NCI-H1092 treated with DMSO at 0.1 percent for 48 hours (cell line): ENCODE measurements at places on chromosomes 13 and 19.

DNA sequence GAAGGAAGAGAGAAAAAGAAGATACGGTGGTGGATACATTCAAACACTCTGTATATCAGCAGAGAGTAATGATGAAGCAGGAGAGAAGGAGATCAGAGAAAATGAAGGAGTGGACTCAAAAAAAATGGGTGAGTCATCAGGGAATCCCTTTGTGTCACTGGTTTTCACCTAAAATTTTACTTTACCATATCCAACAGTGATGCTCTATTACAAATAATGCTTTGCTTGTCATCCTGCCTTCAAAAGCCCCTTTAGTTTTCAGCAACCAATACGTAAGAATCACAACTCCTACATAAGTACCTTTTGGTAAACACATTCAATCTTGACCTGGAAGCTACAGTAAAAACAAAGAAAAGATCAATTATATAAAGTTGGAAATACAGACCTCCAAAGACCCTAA is 88.8 kb downstream of the ENOX1 start:
- no peak for DNase-seq

- no peak for DNase-seq
Measured at GRCh38 chr19:1428738-1429391, 9.3 kb upstream of the RPS15 start.

- DNase-seq, result peak; percentile 10
Measured at GRCh38 chr13:42215578-42216421, 56.2 kb upstream of the AKAP11 start.

DNA sequence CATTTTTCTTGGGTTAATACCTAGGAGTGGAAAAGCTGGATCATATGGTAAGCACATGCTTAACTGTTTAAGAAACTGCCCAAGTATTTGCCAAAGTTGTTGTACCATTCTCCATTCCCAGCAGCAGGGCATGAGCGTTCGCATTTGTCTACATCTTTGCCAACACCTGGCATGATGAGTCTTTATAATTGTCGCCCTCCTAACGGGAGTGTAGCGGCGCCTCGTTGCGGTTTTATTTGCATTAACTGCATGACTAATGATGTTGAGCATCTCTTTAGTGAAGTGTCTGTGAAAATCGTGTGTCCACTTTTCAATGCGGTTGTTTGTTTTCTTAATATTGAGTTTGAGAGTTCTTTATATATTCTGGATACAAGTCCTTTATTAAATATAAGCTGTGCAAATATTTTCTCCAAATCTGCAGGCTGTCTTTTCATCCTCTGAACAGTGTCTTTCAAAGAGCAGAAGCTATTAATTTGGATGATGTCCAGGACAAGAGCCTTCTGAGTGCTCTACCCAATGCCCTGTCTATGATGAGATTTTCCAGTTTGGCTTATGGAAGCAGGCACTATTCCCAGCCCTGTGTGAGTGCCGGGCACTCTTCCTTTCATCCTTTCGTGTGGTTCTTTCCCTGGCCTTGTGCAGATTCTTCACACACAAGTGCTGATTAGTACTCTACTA is 202.0 kb downstream of the FOXO1 start:
- peak; percentile 52 for DNase-seq

- DNase-seq, result peak; percentile 40
Measured at GRCh38 chr13:76992548-76993001, 694 bp downstream of the CLN5 start.

DNA sequence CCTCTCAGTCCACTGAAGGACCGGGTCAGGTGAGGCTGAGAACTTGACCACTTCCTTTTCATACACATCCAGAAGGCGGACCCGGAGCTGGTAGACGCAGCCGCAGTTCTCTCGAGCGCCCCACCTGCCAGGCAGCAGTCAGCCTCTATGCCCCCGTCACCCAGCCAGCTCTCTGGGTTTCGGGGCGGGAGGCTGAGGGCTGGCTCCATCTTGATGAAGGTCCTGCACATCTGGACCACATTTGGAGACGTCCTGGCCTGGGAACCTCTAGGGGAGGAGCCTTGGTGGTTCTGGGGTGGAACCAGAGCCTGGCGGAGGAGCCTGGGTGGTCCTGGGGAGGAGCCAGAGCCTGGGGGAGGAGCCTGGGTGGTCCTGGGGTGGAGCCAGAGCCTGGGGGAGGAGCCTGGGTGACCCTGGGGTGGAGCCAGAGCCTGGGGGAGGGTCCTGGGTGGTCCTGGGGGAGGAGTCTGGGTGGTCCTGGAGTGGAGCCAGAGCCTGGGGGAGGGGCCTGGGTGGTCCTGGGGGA is 14.3 kb downstream of the MRPS12 start:
- peak; percentile 7 for DNase-seq

GRCh38 chr13:101751488-101751887 is 299.0 kb downstream of the ITGBL1 start:
- DNase-seq, result peak; percentile 66

DNA sequence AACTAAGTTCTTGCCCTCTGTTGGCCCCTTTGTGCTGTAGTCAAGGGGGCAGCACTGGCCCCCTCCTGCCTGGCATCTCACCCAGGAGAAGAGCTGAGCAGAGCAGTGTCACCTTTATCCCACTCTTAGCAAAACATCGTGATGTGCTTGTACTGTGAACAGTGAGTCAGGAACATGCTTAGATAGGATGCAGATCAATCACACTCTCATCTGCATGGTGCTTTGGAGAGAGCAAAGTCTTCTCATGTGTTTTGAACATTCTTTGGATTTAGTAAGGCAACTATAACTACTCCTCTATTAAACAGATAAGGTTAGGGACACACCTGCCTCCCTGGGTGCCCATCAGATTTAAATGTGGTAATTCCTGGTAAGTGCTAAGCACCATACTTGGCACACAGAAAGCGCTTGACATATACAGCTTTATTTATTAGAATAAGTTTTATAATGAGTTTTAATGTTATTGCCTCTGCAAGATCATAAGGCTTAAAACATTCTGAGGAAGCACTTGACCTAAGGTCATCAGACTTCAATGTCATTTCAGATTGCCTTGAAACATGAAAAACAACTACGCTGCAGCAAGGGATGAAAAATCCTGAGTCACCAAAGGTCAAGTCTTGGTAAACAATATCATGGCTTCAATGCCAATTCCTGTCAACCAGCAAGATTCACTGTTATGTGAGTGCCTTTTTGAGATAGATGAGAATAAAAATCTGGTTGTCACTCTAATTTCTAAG is 82.4 kb upstream of the IRS2 start:
- DNase-seq, result no peak

GRCh38 chr19:13978351-13979243 is 26.3 kb downstream of the DCAF15 start:
- DNase-seq, result peak; percentile 28

DNA sequence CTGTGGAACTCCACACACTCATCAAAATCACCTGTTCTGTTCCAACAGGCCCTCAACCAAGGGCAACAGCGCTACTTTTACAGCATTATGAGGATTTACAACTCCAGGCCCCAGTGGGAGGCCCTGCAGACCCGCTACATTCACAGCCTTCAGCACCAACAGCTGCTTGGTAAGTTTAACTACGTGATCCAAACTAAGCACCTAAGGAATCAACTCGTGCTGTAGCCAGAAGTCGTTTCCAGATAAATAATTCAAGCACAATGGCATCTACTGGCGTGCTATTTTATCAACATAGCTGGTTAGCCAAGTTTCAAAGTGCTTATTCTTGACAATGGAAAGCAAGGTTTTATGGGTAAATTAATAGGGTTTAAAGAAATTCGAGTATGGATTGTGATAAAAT is 5.3 kb downstream of the FAM216B start:
- no peak for DNase-seq

DNA sequence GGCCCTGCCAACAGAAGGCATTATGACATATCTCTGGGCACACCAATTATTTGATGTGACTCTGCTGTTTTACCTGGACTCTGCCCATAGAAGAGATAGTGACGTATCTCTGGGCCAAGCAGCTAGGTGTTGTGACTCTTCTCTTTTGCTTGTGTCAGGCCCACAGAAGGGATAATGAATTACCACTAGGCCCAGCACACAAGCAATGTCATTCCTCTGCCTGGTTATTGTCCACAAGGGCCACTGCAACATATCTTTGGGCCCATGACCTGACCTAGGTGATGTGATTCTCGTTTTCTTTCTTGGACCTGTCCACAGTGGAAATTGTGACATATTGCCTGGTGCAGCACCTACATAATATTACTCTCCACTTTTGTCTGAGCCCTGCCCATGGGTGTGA is 65.1 kb upstream of the ZNF724 start:
- no peak for DNase-seq

DNA sequence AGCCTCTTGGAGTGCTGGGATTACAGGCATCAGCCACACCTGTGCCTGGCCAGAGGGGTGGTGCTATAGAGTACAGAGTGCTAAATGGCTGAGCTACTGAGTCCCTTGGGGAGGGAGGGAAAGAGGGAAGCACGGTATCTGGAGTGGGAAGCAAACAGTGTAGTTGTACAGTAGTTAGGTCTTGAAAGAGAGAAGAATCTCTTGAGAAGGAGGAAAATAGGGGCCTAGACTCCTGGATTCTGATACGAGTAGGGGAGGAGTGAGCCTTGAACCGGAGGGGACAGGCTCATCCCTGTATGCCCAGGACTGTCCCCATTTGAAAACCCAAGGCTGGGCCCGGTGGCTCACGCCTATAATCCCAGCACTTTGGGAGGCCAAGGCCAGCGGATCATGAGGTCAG is 5.1 kb downstream of the MYADM start:
- DNase-seq, result no peak

DNA sequence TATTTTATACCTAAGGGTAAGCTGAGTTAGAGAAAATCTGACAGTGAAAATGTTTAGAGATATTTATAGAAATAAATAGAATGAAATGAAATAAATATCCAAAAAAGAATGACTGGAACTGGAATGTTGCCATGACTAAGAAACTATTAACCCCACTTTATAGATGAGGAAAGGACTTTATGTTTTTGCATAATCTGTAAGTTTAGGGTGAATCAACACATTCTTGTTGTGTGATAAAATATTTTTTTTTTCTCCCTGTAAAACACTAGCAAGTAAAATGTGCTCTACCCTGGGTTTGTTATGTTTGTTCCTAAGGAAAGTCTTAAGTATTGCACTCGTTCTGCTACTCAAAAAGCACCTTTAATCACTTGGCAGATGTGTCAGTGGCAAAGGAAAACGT is 83.8 kb upstream of the KL start:
- DNase-seq, result no peak

DNA sequence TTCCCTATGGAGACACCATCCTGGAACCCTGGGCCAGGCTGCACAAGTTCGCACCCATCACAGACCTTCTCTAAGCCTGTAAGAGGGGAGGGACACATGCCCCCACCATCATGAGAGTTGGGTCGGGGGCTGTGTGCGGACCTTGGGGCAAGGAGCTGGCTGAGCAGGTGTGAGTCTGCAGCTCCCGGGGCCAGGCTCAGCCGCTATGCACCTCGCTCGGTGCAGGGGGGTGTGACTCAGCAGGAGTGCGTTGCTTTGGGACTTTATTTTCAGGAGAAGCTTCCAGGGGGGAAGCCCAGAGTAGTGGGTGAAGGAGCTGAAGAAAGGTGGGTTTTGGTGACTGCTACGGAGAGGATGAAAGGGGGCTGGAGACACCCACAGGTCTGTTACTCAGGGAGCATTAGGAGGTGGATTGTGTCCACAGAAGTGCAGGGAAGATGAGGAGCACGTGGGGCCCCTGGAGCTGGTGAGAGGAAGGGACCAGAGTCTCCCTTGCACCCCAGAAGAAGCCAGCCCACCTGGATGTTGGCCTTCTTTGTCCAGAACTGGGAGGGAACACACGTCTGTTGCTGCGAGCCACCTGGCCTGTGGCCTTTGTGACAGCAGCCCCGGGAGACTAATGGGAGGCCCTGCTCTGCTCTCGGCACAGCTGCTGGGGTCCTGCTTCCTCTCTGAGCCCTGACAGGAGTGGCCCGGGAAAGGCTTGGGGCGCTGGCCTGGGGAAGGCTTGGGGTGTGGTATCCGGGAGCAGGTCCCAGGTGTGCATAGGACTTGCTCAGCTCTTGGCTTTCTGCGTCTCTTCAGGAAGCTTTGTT is 162.6 kb downstream of the TEX29 start:
- DNase-seq, result no peak

- no peak for DNase-seq
Measured at GRCh38 chr19:7973883-7974282, 30.4 kb upstream of the TIMM44 start.

- DNase-seq, result no peak
Measured at GRCh38 chr13:111168107-111168506, 53.0 kb downstream of the ARHGEF7 start.

DNA sequence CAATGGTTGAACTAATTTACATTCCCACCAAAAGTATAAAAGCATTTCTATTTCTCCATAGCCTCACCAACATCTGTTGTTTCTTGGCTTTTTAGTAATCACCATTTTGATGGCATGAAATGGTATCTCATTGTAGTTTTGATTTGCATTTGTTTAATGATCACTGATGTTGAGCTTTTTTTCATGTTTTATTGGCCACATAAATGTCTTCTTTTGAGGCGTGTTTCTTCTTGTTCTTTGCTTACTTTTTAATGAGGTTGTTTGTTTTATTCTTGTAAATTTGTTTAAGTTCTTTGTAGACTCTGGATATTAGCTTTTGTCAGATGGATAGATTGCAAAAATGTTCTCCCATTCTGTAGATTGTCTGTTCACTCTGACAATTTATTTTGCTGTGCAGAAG is 28.2 kb downstream of the ZNF714 start:
- no peak for DNase-seq

DNA sequence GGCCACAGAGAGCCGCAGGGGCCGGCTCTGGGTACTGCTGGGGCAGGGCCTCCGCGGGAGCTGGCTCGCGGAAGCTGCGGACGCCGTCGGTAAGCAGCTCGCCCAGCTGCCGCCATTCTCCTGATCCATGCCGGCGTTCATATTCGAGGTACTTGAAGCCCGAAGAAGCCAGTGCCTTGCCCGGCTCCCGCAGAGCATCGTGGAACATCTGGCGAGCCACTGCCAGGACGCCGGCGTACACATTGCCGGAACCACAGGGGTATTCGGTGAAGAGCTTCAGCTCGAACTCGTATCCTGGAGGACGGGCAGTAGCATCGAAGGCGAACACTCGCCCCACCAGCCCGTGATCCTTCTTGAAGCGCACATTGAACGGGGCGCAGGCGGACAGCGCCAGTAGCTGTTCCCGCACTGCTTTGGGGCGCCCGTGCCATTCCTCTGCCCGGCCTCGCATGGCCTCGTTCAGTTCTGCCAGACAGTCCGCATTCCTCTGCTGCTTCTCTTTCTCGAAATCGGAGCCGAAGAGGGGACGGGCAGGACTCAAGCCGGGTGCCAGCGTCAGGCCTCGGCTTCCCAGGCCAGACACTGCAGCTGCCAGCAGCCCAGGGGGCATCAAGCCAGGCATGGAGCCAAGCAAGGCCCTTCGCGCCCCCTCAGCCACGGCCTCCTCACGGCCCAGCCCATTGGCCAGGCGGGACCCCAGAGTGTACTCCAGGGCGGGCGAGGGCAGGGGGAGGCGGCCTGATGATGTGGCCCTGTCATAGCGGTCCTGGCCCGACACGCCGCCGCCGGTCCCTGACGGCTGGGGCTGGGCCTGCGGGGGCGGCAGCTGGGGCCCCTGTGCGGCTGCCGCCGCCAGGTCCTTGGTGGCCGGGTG is 1.0 kb downstream of the IRF2BP1 start:
- peak; percentile 6 for DNase-seq

GRCh38 chr13:39900106-39900750 is 244.8 kb downstream of the COG6 start:
- peak; percentile 28 for DNase-seq

GRCh38 chr19:55339889-55340783 is 460 bp downstream of the KMT5C start:
- no peak for DNase-seq
